ENCODE measurements at places on chromosomes 4 and X.

GRCh38 chr4:112318239-112319142, 21.3 kb downstream of the ALPK1 start:
- DNase-seq, result no peak

- peak; percentile 27 for DNase-seq
Measured at GRCh38 chrX:118346258-118347094, 570 bp downstream of the WDR44 start.

DNA sequence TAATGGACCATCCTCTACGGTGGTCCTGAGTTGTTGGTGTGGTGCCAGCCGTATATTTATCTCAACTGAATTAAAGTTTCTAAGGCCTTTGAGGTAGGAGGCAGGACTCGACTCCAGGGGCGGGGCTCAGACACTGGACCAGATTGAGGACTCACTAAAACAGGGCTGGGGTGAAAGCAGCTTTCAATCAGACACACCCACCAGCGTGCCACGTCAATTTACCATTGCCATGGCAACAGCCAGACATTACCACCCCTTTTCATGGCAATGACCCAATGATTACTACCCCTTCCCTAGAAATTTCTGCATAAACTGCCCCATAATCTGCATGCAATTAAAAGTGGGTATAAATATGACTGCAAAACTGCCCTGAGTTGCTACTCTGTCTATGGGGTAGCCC, 6.7 kb upstream of the TLR1 start:
- DNase-seq, result no peak

GRCh38 chr4:82268826-82269193, 105.0 kb downstream of the HNRNPD start:
- DNase-seq, result no peak

GRCh38 chr4:153127760-153128494, 76.3 kb upstream of the TRIM2 start:
- DNase-seq, result peak; percentile 91

GRCh38 chr4:185710487-185710995, 101.5 kb downstream of the SORBS2 start:
- DNase-seq, result no peak

DNA sequence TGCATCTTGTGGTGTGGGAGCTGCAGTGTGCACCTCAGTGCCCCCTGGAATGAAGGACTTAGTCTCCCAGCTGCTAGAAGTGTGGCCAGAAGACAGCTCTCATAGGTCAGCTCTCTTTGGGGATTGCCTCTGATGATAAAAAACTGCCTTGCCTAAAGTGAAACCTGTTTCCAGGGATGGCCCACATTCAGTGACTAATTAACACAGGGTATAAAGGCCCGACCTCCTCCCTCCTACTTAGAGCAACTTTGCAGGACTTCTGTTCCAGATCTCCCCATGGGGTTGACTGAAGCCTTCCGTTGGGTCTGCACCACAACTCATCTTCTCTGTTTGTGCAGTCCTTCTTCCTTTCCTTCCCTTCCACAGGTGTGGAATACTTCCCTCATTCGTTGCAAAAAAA, 53.2 kb downstream of the SPINK2 start:
- no peak for DNase-seq

- DNase-seq, result no peak
Measured at GRCh38 chr4:136900696-136901095, 631.6 kb downstream of the PCDH18 start.

- DNase-seq, result no peak
Measured at GRCh38 chrX:350148-350533, 31.5 kb upstream of the GTPBP6 start.

DNA sequence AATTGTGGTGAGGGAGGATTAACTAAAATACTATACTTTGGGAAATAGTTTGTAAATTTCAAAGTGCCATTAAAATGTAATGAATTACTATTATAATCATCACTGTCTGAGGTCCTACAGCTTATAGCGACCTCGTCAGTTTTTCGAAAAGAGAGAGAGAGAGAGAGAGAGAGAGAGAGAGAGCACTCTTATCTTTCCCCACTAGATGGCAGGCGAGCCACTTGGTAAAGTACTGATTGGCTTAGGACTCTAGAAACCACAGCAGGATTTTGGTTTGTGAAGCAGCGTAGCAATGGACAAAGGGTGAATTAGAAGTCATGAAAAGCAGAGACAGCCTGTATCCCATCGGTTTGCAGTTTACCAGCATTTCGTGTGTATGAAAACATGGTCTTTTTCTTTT, 52.5 kb downstream of the LINC00632 start:
- no peak for DNase-seq

DNA sequence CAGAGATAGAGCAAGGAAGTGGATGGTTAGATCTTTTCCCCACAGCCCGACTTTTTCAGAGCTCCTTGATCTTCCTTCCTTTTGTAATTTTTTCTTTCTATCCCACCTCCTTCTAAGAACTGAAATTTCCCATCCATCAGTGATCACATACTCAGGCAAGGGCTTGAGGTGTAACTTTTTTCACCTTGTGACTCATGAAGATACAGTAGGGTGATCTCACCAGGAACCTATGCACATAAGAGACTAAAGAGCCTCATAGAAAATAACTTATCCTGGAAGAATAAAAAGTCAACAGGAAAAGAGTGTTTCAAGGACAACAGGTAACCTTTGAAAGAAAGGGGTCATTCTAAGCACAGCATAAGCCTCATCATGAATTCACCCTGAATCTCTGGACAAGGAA, 131.2 kb upstream of the HCCS start:
- DNase-seq, result no peak

DNA sequence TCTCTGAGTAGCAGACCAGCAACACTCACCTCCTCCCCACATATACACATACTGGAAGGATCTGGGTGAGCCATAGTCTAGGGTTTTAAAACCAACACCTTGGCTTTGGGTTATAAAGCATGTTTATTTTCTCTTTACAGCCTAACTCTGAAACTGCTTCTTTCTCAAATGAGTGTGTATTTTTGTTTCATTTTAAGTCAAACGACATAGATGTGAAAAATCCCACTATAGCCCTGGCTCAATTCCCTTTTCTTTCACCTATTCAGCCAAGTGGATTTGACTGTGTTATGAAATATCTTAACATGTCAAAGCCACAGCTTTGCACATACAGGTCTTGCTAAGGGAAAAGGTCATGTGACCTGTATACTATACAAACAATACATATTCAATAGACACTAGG, 13.8 kb downstream of the NEXMIF start:
- no peak for DNase-seq

GRCh38 chrX:63128509-63128908, 222.6 kb downstream of the SPIN4 start:
- no peak for DNase-seq

- no peak for DNase-seq
Measured at GRCh38 chr4:172083272-172083671, 270.1 kb downstream of the GALNTL6 start.

GRCh38 chr4:113524096-113524495, 237.4 kb downstream of the CAMK2D start:
- no peak for DNase-seq

DNA sequence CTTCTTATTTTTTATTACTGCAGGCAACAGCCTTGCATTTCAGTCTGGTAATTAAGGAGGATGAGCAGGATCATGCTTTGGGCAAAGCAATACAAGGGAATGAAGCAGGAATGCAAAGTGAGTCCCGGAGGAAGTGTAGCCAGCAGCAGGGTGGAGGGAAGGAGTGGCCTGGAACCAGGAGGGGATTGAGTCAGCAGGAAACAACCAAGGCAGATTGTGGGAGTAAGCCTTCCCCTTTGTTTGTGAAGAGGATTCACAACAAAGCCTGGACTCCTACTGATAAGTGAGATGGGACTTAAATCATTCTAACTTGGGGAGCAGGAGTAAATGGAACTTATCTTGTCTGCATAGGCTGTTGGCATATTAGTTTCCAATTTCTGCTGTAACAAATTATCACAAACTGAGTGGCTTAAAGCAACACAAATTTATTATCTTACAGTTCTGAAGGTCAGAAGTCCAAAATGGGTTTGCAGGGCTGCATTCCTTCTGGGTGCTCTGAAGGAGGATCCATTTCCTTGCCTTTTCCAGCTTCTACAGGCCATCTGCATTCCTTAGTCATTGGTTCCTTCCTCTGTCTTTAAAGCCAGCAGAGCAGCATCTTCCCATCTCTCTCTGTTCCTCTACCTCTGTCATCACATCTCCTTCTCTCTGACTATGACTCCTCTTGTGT, 93.2 kb upstream of the AP1S2 start:
- DNase-seq, result no peak

- DNase-seq, result no peak
Measured at GRCh38 chrX:119726900-119727555, 31.4 kb upstream of the SOWAHD start.

DNA sequence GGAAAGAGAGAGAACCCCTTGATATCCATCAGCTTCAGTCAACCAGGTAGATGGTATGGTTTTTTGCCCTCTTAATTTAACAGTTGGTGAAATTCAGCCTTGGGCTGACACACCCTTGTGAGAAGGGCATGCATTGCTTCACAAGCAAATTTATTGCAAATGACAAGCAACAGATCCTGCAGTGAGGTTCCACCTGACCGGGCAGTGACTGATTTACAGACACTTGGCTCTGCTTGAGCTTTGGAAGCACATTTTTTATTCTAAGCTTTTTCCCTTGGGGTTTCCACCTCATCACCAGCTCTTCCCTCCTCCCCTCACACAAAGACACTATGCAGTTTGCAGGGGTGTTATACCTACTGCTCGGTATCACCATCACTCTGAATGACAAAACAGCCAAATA, 28.3 kb upstream of the SERTM2 start:
- no peak for DNase-seq

DNA sequence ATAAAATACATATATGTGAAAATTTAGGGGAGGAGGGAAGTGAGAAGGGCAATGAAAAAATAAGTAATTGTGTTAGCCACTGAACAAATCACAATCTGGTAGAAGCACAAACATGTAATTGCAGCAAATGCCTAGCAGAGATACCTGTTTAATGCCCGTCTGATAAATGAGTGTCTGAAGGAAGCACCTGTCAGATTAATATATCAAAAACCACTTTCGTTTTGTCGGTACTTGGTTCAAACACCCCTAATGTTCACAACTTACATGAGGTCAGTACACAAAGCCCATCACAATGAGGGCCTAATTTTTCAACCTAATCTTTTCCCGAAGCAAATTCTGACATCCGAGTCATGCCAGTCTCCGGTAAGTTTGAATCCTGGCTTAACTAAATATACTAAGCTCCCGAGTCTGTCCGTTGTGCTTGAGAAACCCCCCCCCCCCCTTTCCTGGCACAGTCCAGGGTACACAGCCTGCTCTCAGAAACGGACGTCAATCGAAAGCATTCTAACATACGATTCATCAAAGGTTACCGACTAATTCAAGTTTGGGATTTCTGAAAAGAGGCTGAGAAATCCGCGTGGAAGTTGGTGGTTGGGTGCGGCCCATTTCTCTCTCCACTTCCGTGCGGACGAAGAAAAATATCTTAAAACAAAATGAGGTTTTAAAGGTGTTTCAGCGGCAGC, 758 bp downstream of the SDAD1 start:
- no peak for DNase-seq

GRCh38 chrX:24306440-24306839, 7.4 kb downstream of the SUPT20HL2 start:
- DNase-seq, result no peak

GRCh38 chr4:101356928-101357327, 9.6 kb upstream of the PPP3CA start:
- DNase-seq, result no peak

- no peak for DNase-seq
Measured at GRCh38 chrX:126393284-126393683, 159.3 kb downstream of the DCAF12L1 start.

DNA sequence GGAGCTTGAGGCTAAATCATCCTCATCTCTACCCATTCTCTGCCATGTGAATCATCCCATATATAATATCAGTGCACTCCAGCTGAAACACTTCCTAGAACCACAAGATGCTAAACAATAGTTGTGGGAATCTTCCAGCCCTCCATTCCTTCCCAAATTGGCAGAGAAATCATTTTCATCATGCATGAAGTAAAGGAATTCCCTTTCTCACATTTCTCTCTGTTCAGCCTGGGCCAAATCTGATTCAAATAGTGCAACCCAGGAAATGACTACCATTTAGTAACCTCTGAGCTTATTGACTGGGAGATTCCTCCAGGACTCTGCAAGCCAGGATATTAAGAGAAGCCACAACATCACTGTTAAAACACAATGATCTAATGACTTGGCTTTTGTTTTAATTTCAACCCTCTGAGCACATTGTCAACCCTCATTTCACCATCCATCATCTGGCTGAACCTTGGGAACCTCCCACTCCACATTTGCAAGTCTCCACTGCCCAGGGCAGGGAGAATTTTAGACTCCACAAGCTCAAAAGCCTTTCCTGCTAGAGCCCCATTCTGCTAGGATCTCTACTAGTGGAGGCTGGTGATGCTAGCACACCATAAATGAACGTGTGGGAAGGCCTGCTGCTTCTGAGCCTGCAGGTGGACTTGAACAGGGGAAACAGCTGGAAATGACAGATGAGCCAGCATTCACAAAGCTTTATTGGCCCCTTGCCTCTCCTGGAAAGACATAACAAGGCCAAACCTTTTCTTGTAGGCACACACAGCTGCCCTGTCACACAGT, 133.9 kb downstream of the TET2 start:
- no peak for DNase-seq

GRCh38 chrX:11588097-11588496, 77.6 kb downstream of the ARHGAP6 start:
- no peak for DNase-seq

- DNase-seq, result no peak
Measured at GRCh38 chr4:151753056-151753455, 7.8 kb downstream of the GATB start.

DNA sequence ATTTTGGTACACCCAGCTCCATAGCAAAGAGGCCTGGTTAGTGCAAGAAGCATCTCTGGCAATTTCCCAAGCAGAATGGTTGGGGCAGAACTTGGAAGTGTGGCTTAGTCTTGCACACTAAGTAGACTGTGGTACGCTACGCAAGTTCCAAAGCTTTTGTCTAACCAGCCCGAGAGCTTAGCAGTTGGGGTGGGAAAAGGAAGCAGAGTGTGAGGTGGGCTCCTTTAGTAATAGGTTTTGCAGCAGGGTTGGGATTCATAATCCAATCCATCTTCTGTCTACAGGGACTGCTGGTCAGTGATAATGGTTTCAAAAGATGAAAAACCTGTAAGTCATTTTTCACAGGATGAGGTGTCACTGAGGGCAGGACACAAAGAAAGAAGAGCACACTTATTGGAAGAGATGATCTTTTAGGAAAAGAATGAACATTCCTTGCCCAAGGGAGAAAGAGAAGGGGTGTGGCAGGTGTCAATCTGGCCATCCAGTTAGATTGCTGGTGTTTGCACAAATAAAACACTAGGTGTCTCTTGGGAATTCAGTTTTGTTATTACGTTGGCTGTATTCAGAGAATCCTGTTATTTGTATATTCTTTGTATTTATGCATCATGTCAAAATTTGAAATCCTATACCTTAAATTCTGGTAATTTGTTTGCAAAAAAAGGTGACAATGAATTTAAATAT, 244.3 kb downstream of the GPAT3 start:
- no peak for DNase-seq

- DNase-seq, result no peak
Measured at GRCh38 chr4:16264798-16265197, 38.5 kb upstream of the TAPT1 start.

- no peak for DNase-seq
Measured at GRCh38 chr4:70754990-70755688, 33.4 kb downstream of the RUFY3 start.

- DNase-seq, result no peak
Measured at GRCh38 chr4:53777244-53777984, 186.1 kb upstream of the LNX1 start.

GRCh38 chrX:68419975-68420374, 13.3 kb downstream of the OPHN1 start:
- DNase-seq, result no peak
